ENCODE measurements at places on chromosomes 2 and 18.

- peak; percentile 16 for DNase-seq
These were observed 453 bp upstream of the GRB14 start for GRCh38 chr2:164621764-164622105.

GRCh38 chr2:232581725-232582124 is 31.2 kb downstream of the EIF4E2 start:
- DNase-seq: no peak

DNA sequence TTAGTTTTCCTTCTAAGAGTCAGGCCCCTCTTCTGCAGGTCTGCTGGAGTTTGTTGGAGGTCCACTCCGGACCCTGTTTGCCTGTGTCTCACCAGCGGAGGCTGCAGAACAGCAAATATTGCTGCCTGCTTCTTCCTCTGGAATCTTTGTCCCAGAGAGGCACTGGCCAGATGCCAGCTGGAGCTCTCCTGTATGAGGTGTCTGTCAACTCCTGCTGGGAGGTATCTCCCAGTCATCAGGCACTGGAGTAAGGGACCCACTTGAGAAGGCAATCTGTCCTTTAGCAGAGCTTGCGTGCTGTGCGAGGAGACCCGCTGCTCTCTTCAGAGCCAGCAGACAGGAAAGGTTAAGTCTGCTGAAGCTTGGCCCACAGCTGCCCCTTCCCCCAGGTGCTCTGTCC is 4.8 kb downstream of the REG1B start:
- DNase-seq: no peak

DNA sequence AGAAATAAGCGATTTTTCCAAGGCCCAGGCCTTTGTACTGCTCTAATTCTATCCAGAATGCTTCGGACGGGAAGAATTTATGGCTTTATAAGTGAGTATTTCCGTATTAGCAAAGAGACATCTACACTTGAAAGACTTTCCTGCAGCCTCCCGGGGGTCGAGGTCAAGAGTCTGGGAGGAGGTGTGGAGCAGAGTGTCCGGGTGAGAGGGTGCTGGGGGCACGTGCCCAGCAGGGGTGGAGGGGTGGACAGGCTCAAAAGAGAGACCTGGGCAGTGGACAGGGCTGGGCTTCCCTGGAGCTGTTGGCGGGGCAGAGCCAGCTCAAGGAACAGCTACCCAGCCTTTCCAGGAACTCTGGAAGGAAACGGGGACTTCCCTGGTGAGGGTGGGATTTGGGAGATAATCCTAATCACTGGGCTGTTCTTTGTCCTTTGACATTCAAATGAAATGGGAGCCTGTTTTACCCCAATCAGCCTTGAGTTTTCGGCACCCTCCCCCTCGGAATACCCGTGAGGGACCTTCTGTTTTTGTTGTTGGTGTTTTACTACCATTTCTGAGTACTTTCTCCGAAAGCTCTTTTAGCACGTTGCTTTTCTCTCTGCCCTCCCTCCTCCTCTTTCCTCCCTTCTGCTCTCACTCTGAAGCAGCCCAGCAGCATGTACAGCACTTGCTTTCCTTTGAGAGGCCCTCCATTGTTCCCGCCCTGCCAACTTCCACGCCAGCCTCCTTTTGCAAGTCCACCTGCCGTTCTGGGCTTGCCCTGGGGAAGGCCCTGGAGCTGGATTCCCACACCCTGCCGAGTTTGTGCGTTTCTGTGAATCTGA is 164.7 kb downstream of the AGAP1 start:
- no peak for DNase-seq

DNA sequence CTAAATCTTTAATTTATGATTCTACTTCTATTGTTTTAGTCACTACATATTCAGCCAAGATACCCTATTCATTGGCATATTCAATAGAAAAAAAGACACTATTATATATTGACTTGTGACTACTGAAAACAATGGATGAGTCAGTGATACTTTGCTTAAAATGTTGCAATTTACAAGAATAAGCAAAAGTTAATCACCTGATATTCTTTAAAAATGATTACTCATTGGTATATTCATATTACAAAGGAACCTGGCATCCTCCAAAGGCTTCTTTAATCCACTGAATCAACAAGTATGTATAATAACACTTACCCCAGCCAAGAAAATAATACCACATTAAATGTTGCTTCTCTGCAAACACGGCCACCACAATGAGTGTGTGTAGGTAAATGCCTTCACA is 87.8 kb downstream of the CALCRL start:
- DNase-seq: no peak
